MCF 10A (cell line): ENCODE measurements at places on chromosomes 16 and 17. TPM values are rescaled to one million over a fixed set of nuclear protein-coding genes. Genes with fewer than 3 reads are reported as not detected.

GRCh38 chr17:69709441-69709840 is 294.9 kb downstream of the MAP2K6 start:
- DNase-seq: no peak

- DNase-seq: peak; percentile 16
Measured at GRCh38 chr17:28810437-28810836, 32.2 kb downstream of the FAM222B start.

GRCh38 chr16:12087901-12088421 is 111.4 kb downstream of the SNX29 start:
- no peak for DNase-seq

GRCh38 chr17:62739645-62740388 is 68.3 kb downstream of the MARCHF10 start:
- no peak for DNase-seq

GNG13 gene
- not detected in 2 replicates for total RNA-seq

DNA sequence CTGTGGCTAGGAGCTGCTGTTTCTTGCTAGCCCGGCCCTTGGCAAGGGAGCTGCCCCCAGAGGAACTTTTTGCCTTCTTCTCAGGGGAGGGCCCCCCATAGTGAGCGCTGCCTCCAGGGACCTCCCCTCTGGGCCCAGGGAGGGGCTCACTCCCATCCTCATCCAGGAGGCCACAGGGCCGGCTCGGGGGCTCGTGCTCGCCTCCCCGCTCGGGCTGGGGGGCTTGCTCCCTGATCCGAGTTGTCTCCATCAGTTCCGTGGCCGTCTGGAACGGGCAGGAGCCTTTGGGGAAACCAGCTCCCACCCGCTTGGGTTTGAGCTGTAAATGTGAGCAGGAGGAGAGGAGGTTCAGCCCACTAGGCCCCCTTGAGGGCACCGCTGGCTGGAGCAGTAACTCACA is 4.1 kb upstream of the SMIM5 start:
- DNase-seq: no peak

SLC16A3 gene
- 268 and 350 TPM in 2 replicates for total RNA-seq

KRTAP2-4 gene
- not detected in 2 replicates for total RNA-seq

- DNase-seq: no peak
Measured at GRCh38 chr16:81279392-81279791, 35.4 kb upstream of the GAN start.
